ENCODE measurements at places on chromosomes 5 and 9. TPM values are rescaled to one million over a fixed set of nuclear protein-coding genes. Genes with fewer than 3 reads are reported as not detected.
A peak's percentile ranks its signal among the peaks of the same experiment; 100 is the strongest.

DNA sequence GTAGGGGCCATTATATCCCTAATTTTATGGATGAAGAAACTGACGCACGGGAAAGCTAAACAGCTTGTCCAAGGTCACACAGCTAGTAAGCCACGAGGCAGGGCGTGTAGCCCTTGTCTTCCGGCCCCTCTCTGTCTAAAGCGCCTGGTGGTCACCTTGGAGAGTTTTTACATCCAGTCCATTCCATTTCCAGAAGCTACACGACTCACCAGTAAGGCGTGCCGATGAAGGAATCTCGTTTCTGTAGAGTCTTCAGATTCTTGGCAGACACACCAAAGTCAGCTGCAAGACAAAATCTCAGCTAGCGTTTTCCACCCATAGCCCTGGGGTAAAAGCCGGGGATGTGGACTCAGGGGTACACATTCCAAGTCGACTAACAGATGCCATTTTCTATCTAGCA, 80.5 kb downstream of the STK10 start:
- peak; percentile 40 for DNase-seq
- peaks cover 39% of the 10 kb centered on the region for H3K36me3 ChIP-seq
- no peaks in the 10 kb centered on the region for H3K27me3 ChIP-seq
- H3K27ac ChIP-seq = no peak overlapping the region
- H3K4me1 ChIP-seq = peaks cover 36% of the 10 kb centered on the region
- no peak overlapping the region for H3K4me3 ChIP-seq

DNA sequence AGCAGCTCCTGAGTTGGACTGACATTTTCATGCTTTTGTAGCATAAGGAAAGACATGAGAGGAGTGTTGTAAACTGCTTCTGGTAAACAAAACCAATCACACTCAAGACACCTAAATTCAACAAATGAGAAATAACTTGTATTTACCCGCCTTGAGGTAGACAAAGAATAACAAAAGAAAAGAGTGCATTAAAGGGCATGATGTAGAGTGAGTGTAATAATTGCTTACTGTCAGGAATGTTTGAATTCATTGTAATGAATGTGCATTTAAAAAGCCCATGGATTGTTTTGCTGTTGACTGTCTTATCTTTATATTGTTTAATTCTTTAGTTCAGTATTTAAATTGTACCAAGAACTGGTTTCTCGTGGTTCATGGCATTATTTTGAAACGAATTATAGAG, 61.8 kb downstream of the KDM4C start:
- no peaks in the 10 kb centered on the region for H3K4me1 ChIP-seq
- H3K27me3 ChIP-seq = no peaks in the 10 kb centered on the region
- H3K4me3 ChIP-seq = no peak overlapping the region

DNA sequence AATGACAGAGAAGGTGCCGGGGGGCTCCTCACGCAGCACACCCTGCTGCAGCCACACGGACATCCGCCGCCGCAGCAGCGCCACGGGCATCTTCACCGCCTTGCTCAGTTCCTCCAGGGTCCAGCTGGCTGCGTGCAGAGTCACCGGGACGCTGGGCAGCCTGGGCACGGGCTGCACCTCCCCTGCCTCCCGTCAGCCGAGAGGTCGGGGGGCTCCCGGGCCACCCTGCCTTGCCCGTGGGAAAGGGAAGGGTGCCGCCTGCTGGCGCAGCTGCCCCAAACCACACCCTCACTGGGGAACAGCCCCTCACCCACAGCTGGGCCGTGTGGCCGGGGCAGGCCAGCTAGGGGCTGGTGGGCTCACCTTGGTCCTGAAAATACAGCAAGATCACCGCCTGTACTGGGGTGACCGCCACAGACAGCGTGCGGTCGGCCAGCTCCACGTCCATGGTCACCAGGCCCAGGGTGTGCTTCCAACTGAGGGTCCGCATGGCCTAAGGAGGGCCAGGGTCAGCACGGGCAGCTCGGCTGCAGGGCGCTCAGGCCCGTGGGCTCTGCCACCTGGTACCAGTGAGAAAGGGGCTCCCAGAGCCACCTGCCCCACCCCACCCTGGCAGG, 3.6 kb upstream of the TMEM210 start:
- H3K4me1 ChIP-seq = peaks cover 7% of the 10 kb centered on the region
- DNase-seq = no peak
- H3K4me3 ChIP-seq = no peak overlapping the region
- H3K27ac ChIP-seq = no peak overlapping the region
- peaks cover 64% of the 10 kb centered on the region for H3K36me3 ChIP-seq

DNA sequence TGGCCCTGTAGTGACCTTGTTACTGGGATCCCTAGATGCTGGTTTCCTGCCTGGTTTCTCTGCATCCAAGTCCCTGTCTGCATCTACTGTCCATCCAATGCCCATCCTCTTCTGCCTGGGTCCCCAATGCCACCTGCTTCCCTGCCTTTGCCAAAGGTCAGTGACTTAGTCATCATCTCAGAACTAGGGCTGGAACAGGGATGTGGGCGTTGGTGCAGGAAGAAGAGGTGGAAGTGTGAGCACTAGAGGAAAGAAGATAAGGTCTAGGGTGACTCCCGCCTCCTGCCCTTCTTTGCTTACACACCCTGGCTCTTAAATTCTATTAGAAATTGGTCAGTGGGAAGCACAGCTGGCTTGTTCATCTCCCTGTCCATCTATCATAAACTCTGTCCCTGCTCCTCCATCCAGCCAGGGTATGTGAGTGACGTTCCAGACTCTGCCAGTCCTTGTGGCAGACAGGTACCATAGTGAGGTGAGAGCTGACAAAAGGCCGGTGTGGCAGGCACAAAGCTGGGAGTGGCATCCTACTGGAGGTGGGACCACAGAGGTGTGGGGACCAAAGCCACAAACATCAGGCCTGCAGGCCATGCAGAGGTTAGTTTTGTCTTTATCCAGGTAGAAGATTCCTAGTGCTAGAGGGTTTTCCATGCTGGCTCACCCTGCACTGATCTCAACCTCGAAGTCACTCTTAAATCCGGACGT, 9.2 kb downstream of the PTPN3 start:
- peaks cover 5% of the 10 kb centered on the region for H3K36me3 ChIP-seq
- DNase-seq = no peak
- no peak overlapping the region for H3K27ac ChIP-seq
- no peak overlapping the region for H3K4me3 ChIP-seq
- H3K27me3 ChIP-seq = no peaks in the 10 kb centered on the region
- H3K4me1 ChIP-seq = peaks cover 10% of the 10 kb centered on the region

- no peaks in the 10 kb centered on the region for H3K36me3 ChIP-seq
- peak; percentile 37 for DNase-seq
- H3K27me3 ChIP-seq = no peaks in the 10 kb centered on the region
- H3K4me3 ChIP-seq = no peak overlapping the region
- H3K4me1 ChIP-seq = no peaks in the 10 kb centered on the region
- no peak overlapping the region for H3K27ac ChIP-seq
These were observed 125.4 kb upstream of the ANKH start for GRCh38 chr5:14996997-14997396.

- no peaks in the 10 kb centered on the region for H3K27me3 ChIP-seq
- DNase-seq = no peak
- no peaks in the 10 kb centered on the region for H3K36me3 ChIP-seq
- H3K27ac ChIP-seq = no peak overlapping the region
- no peaks in the 10 kb centered on the region for H3K4me1 ChIP-seq
These were observed 601.1 kb downstream of the TLR4 start for GRCh38 chr9:118305331-118305730.

Gene PPP2R2B
- total RNA-seq = 135 TPM

Gene GARIN3
- total RNA-seq = not detected

Gene ITGA1
- 22.1 TPM for total RNA-seq

- peaks cover 4% of the 10 kb centered on the region for H3K4me1 ChIP-seq
- H3K27me3 ChIP-seq = no peaks in the 10 kb centered on the region
- no peak overlapping the region for H3K4me3 ChIP-seq
- H3K27ac ChIP-seq = no peak overlapping the region
- H3K36me3 ChIP-seq = no peaks in the 10 kb centered on the region
- no peak for DNase-seq
These were observed 19.5 kb upstream of the ALDH1B1 start for GRCh38 chr9:38372762-38373619.

DNA sequence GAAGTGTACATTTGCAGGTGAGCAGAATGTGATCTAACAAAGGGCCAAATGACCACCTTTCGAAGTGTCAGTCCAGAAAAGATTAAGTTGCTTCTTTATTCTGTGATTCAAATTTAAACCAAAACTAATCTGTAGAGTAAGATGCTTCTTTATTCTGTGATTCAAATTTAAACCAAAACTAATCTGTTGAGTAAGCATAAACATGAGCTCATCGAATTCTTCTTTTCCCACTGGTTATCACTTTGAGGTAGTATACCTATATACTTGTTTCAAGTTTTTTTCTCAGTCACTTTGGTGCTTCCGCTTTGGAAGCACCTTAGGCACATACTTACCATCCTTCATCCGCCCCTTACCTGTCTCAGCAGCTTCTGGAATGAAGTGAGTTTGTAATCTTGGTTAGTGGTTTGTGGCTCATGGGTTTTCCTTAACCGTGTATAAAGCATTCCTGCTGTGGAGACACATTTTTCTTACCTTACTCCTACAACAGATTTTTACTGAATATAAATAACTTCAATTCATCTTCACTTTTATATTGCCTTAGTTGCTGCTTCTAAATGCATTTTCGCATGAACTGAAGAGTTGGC, 40.7 kb upstream of the CTXN3 start:
- no peaks in the 10 kb centered on the region for H3K27me3 ChIP-seq
- H3K27ac ChIP-seq = no peak overlapping the region
- no peak overlapping the region for H3K4me3 ChIP-seq
- no peaks in the 10 kb centered on the region for H3K4me1 ChIP-seq

GRCh38 chr9:95750725-95751519, 124.6 kb upstream of the ERCC6L2 start:
- H3K27me3 ChIP-seq = peaks cover 6% of the 10 kb centered on the region
- H3K36me3 ChIP-seq = no peaks in the 10 kb centered on the region
- no peak overlapping the region for H3K27ac ChIP-seq
- H3K4me3 ChIP-seq = no peak overlapping the region
- no peak for DNase-seq
- peaks cover 27% of the 10 kb centered on the region for H3K4me1 ChIP-seq

Gene CATSPER3
- 0.79 TPM for total RNA-seq

DNA sequence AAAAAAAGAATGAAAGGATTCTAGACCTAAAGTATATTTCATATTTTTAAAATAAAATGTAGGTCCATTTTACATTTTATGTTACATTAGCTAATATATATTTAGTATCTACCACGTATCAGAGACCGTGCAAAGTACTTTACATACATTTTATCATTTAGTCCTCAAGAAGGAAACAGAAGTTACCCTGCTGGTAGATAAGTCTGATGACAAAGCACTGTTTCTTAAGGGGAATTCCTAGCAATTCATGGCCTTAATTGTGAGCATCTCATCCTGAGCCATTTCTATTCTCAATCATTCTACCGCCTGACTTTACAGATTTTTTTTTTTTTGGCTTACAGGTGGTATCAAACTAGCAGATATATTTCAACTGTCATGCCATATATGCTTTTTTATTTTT, 367.7 kb downstream of the PRELID2 start:
- H3K27ac ChIP-seq = no peak overlapping the region
- no peak overlapping the region for H3K4me3 ChIP-seq
- H3K4me1 ChIP-seq = no peaks in the 10 kb centered on the region
- no peak for DNase-seq
- H3K27me3 ChIP-seq = no peaks in the 10 kb centered on the region
- H3K36me3 ChIP-seq = no peaks in the 10 kb centered on the region

Gene BDP1
- total RNA-seq = 63.1 TPM

DNA sequence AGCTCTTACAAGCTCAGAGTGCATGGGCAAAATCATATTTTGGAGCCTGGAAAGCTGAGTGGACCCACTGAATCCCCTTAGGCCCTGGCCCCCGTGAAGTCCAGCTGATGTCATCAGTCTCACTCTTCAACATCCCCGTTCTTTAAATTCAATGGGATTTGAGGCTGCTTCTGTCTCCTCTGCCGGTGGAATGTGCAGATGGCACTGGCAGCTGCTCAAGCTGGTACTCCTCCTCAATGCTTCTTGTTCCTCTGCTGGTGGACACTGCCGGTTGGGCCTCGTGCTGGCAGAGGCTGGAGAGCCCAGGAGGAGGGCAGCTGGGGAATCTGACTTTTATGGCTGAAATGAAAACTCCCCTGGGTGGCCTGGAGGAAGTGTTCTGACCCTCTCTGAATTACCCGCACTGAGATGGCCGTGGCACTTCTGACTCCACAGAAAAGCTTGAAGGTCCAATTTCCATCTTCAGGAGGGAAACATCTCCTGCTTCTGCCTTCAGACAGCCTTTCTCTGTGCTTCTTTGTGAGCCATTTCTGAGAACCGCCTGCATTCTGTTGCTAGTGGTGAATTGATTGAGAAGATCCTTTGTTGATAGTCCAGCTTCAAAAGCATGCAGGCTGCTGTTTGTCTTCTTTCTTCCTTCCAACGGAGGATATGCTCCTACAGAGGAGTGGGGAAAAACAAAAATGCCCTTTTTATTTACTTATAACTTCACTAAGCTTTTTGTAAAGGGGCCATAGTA, 298.9 kb downstream of the TMEM38B start:
- H3K27me3 ChIP-seq = no peaks in the 10 kb centered on the region
- no peak for DNase-seq
- peak overlapping the region; percentile 74 for H3K27ac ChIP-seq
- no peak overlapping the region for H3K4me3 ChIP-seq

Gene EPB41L4A
- total RNA-seq = 42.5 TPM

GRCh38 chr5:109901628-109901981, 211.9 kb downstream of the MAN2A1 start:
- no peak for DNase-seq
- H3K4me1 ChIP-seq = peaks cover 9% of the 10 kb centered on the region
- no peaks in the 10 kb centered on the region for H3K36me3 ChIP-seq
- no peak overlapping the region for H3K27ac ChIP-seq

Gene GABBR2
- 20.0 TPM for total RNA-seq

Gene SAXO1
- total RNA-seq = 0.10 TPM

- DNase-seq = no peak
- no peak overlapping the region for H3K27ac ChIP-seq
- no peaks in the 10 kb centered on the region for H3K36me3 ChIP-seq
- H3K4me3 ChIP-seq = no peak overlapping the region
- peaks cover 24% of the 10 kb centered on the region for H3K4me1 ChIP-seq
These were observed 5.9 kb downstream of the KLF9 start for GRCh38 chr9:70408393-70409040.

- no peaks in the 10 kb centered on the region for H3K36me3 ChIP-seq
- H3K4me3 ChIP-seq = no peak overlapping the region
- H3K27ac ChIP-seq = no peak overlapping the region
- H3K4me1 ChIP-seq = peaks cover 31% of the 10 kb centered on the region
- H3K27me3 ChIP-seq = peaks cover 21% of the 10 kb centered on the region
- DNase-seq = no peak
These were observed 4.7 kb upstream of the PLPP7 start for GRCh38 chr9:131284856-131285255.

Gene ASPN
- 142 TPM for total RNA-seq

DNA sequence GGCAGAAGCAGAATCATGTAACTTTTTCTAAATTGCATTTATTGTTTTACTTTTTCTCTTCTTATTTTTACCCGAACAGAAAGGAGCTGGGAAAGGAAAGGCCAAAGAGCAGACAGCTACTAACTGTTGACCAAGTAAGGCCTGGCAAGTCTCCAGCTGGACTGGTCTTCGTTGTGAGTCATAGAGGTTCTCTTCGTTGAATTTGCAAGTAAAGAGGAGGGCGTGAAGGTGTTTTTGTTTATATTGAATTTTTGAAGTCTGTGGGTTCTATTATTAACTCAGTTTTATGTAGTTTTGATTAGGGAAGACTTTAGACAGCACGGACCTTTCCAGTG, 416.5 kb upstream of the CCNH start:
- H3K36me3 ChIP-seq = no peaks in the 10 kb centered on the region
- no peaks in the 10 kb centered on the region for H3K4me1 ChIP-seq
- H3K4me3 ChIP-seq = no peak overlapping the region
- H3K27ac ChIP-seq = no peak overlapping the region
